ENCODE measurements at places on chromosomes 6 and 20.

DNA sequence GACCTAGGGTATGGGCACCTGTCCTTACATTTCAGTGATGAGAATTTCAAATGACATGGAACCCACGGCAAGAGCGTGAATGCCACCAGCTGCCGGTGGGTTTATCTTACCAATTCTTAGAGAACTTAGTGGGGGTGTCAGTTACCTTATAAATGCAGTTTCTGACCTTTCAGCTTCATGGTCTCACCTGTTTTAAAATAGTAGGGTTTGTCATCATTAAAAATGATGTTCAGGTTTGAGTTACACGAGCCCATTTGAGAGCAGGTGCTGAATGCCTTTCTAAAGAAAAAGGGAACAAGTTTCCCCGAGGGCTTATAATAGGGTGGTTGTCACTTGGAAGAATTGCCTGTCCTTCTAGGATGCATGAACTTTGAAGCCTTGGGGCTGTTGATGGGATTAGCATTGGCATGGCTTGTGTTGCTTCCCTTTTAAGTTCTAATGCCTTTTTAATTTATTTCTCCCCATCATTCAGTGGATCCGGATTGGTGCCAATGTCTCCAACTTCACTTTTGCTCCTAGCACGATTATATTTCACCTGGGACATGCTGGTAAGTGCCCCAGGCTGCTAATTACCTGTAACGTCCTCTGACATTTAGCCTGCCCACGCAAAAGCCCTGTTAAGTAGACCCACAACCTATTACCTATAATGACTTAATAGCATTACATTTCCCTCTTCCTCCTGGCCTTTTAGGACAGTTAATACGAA is 27.9 kb downstream of the GHRH start:
- no peak for DNase-seq

GRCh38 chr20:60224914-60225313 is 266.7 kb downstream of the CDH26 start:
- no peak for DNase-seq

DNA sequence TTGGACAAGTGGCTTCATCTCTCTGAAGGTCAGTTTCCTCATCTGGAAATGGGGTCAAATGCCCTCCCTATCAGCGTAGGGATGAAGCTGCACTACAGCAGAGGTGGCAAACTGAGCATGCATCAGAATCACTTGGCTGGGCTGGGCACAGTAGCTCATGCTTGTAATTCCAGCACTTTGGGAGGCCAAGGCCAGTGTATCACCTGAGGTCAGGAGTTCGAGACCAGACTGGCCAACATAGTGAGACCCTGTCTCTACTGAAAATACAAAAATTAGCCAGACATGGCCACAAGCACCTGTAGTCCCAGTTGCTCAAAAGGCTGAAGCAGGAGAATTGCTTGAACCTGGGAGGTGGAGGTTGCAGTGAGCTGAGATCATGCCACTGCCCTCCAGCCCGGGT is 6.7 kb upstream of the MMP9 start:
- DNase-seq = no peak

DNA sequence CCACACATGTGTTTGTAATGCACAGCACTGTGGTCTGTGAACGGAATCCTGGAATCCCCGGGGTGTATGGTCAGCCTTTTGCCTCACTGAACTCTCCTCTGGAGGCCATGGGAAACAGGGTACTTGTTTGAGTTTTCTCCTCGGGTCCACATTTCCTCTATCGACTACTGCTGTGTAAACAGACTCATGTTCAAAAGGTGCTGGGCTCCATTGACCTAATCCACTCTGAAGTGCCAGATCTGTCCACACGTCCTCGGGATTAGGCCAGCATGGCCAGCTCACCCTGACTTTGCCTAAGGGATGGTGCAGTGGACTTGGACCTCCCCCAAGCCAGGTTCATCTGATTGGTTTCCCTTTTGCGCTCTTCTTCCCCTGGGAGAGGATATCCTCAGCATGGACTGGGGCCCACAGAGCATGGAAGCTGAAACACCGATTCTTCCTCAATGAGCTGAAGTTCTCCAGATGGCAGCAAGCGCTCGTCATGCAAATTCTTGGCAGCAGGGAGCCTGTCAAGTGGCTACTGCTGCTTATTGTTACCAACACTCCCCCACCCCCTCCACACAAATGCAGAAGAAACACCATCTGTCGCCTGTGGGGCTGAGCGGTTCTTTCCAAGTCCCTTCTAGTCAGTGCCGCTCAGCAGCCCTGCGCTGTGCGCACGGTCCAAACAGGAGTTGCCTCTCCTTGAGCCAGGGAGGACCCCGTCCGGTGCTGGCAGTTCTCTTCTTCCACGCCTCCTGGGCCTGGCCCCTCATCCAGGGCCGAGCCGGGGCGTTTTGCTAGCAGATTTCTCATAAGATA is 292.6 kb upstream of the MARCKS start:
- DNase-seq = no peak

- DNase-seq = peak; percentile 33
Measured at GRCh38 chr6:37648465-37649330, 49.0 kb downstream of the MDGA1 start.

DNA sequence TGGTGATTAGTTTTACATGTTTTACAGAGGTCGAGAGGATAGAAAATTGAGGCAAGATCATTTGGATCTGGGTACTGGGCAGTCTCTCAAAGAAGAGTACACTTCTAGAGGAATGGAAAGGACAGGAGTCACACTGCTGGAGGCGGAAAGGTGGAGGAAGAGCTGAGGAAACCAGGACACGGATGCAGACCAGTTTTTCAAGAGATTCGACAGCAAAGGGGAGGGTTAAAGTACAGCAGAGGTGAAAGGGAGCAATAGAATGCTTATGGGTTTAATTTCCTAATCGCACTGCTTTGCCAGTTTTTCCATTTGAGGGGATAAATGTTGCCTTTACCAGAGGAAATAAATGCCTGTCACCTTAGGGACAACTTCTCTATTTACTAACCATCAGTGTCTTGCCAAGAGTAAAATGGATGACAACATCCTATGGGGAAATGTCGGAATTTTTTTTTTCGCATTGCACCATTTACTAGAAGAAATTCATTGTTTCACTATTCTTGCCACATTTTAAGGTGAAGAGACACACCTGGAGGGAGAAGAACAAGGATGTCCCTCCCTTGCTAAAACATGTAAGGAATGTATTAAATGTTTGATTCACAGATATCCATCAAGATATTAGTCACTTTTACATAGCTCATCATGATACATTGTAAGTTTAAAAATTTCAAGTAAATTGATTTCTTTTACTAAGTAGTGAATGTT is 226.6 kb downstream of the COL12A1 start:
- DNase-seq = no peak

- DNase-seq = no peak
Measured at GRCh38 chr20:2799688-2800520, 523 bp downstream of the CPXM1 start.

GRCh38 chr6:15477746-15478145 is 185.1 kb downstream of the DTNBP1 start:
- no peak for DNase-seq

GRCh38 chr6:90249034-90249433 is 47.6 kb downstream of the BACH2 start:
- DNase-seq = no peak

GRCh38 chr6:37029249-37029971 is 24.0 kb downstream of the FGD2 start:
- DNase-seq = peak; percentile 82

DNA sequence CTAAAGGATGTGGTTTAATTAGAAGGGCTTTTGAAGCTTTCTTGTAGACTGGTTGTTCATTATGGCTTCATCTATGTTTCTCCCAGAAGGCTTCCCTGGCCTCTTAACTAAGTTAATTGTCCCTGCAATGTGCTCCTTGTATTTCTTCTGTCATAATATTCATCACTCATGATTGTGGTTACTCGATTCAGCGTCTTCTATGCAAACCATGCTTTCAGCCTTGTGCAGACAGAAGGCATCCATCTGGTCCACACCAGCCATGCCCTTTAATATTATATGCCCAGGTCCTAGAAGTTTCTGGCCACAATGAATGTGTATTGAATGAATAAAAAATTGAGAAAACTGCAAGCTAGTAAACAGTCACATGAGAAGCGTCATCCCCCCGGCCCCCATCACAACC is 163.2 kb downstream of the KHDC1L start:
- DNase-seq = no peak

- no peak for DNase-seq
Measured at GRCh38 chr6:149373511-149373910, 26.6 kb upstream of the SUMO4 start.

DNA sequence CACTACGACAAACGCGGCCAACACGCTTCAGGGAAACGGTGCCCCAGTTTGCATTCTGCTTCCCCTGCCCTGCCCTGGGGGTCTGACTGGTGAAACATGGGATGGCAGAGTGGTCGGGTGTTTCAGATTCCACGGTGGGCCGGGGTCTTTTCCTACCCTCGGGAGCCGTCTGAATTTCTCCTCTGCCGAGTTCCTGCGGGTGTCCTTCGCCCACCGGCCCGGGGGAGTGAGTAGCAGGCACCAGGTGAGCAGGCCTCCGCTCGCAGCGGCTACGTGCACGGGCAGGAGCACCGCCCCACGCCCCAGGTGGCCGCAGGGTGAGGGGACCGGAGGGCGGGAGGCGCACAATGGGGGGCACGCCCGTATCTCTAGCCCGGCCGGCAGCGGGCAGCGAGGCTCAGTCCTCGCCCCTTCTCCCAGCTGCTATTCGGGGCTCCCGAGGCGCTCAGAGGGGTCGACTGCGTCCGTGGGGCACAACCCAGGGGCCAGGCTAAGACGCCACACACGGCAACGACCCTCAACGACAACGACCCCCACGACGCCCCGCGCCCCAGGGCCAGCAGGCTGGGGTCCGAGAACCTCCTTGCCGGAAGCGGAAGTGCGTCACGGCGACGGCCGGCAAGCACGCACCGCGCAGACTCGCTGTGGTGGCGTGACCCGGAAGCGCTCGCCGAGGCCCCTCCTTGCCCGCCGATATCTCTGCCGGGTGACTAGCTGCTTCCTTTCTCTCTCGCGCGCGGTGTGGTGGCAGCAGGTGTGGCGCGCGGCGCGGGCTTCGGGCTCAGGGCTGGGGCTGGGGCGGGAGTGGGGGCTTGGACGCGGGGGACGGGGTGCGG is at the start of gene RPS21:
Gene RPS21, plus strand, starts transcription at position 721 of the 836 bp plus-strand sequence. CDS start 236 bp downstream, outside the sequence.
- DNase-seq = peak; percentile 94

DNA sequence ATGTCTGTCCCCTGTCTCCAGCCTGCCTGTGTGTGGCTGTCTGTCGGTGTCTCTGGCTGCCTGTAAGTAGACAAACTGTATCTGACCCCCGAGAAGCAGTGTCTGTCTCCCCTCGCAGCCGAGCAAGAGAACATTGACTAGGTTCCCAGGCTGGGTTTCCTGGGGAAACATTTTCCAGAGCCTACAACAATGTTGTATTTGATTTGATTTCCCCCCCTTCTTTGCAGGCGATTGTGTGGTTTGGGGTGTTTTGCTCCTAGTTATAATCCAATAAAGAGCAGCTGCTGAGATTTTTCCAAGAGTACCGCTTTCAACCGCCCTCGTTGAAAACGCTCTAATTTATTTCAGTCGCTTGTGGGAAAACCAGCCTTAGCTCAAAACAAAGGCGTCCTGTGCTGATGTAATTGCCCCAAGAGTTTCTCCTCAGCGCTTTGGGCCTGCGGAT is 92.6 kb downstream of the CDC5L start:
- DNase-seq = no peak

Data from hematopoietic multipotent progenitor cell treated with erythropoietin and hydrocortisone succinate and interleukin-3 and kit ligand, for 15 days (in vitro differentiated cells).